ENCODE measurements at places on chromosomes 11 and 22.

- no peak for DNase-seq
Measured at GRCh38 chr11:66685276-66686099, 7.8 kb upstream of the RBM4B start.

- no peak for DNase-seq
Measured at GRCh38 chr11:27717801-27718229, 17.6 kb upstream of the BDNF start.

GRCh38 chr11:95067039-95067840, 521 bp downstream of the SRSF8 start:
- DNase-seq = peak; percentile 30

- DNase-seq = no peak
Measured at GRCh38 chr11:1931341-1932104, 12.0 kb downstream of the TNNT3 start.

- no peak for DNase-seq
Measured at GRCh38 chr11:18046116-18046777, at the start of gene TPH1. Gene TPH1 (minus strand): TSS chr11:18046269. CDS start chr11:18040762, 5,507 bp downstream.

DNA sequence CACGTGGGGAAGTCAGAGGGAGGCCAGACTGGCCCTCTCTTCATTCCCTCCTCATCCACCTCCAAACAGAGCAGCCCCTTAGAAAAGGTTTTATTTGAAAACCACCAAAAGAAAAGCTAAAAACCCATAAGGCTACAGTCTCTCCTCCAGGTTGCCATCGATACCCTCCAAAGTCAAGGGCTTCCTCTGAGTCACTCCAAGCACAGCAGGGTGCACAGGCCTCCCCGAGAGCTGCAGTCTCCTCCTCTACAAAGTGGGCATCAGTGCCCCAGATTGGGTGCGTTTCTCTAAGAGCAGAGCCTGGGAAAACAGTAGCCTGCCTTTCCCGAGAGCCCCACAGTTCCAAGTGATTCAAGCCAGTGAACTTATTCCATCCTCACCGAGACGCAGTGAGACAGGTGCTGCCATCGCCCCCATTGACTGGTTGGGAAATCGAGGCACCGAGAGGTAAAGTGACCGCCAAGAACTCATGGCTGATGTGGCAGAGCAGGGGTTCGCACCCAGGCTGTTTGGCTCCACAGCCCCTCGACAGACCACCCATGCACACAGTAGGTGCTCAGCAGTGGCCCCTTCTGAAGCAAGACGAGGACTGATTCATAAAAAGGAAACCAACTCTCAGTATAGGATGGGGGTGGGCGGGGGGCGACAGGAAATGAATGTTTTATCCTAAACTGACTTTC, 91.7 kb upstream of the SHISAL1 start:
- DNase-seq = no peak

- DNase-seq = no peak
Measured at GRCh38 chr11:9675691-9676090, 11.8 kb downstream of the SWAP70 start.

GRCh38 chr11:115942011-115942410, 437.8 kb upstream of the CADM1 start:
- DNase-seq = no peak

DNA sequence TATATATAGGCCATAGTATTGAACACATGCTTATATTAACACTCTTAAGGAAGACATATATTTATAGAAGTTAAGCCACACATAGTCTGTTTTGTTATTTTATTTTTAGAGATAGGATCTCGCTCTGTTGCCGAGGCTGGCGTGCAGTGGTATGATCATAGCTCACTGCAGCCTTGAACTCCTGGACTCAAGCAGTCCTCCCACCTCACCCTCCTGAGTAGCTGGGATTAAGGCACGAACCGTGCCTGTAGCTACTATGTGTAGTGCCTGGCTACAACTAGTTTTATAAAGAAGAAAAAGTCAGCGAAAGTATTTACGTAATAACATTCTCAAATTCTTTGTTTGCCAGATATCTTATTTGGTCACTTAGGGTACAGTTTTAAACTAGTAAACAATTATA, 5.6 kb upstream of the UCP2 start:
- DNase-seq = no peak

DNA sequence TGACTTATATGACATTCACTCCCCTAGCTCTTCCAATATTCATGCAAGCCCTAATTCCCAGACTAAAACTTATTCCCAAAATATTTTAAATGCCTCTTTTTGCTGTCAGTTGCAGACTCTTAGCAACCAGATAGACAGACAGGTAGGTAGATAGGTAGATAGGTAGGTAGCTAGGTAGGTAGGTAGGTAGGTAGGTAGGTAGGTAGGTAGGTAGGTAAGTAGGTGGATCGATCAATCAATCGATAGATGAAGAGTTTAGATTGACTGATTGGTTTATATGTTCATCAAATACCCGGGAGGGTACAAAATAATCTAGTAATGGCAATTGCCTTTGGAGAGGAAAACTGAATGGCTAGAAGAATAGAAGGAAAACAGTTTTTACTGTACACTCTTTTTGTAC, 86.3 kb downstream of the TTC28 start:
- DNase-seq = no peak

DNA sequence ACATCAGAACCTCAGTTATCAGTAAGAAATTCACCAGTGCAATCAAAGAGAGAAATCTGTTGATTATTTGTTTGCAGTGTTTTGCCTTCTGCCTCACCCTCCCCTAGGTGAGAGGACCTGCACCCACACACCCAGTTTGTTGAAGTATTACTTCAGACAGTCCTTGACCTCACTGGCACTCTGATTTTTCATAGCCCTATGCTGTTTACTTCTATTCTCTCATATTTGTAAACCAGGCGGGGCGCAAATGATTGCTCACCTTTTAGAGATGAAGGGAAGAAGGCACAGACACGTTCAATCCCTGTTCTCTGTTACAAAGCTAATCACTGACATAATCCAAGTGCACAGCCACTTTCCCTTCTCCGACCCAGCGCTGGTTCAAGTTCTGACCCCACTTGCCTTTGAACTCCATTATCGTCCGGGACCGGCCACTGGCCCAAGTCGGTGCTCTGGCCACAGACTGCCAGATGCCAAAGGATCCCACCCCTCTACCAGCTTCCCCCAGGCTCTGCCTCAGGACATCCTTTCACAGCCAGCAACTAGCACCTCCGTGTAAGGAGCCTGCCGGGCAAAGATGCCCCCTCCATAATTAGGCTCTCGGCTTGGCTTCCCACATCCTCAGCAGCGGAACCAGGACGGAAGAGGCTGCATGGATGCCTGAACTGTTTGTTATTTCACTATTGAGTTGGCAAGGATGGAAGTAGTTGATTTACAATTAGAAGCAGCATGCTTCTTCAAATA, 1.7 kb downstream of the ETS1 start:
- DNase-seq = no peak

- DNase-seq = no peak
Measured at GRCh38 chr11:111957663-111958444, 20.7 kb downstream of the DIXDC1 start.

DNA sequence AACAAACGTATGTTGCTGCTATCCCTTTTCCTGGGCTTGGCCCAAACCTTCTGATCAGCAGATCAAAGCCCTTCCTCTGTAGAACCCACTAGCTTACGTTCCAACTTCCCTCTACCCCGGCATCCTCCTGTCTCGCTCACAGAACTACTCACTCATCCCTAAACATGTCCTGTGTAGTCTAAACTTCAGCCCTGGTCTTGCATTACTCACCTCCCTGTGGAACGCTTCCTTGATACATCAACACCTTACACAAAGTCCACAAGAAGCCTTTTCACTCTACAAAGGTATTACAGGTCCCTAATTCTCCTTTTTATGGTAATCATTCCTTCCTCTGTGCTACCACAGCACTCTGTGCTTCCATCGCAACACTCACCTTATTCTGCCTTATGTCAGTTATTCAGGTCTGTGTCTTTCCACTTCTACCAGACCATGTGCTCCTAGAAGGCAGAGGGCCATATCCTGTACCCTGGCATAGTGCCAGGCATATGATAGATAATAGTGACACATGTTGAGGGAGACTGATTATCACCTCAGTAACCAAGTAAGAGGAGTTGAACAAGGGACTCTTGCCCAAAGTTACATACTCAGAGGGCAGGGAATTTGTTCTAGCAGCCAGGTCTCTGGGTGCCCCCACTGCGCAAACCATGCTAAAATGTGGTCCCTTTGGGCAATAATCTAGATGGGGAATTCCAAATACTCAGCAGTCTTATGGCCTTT, 41.6 kb downstream of the USP35 start:
- DNase-seq = no peak

DNA sequence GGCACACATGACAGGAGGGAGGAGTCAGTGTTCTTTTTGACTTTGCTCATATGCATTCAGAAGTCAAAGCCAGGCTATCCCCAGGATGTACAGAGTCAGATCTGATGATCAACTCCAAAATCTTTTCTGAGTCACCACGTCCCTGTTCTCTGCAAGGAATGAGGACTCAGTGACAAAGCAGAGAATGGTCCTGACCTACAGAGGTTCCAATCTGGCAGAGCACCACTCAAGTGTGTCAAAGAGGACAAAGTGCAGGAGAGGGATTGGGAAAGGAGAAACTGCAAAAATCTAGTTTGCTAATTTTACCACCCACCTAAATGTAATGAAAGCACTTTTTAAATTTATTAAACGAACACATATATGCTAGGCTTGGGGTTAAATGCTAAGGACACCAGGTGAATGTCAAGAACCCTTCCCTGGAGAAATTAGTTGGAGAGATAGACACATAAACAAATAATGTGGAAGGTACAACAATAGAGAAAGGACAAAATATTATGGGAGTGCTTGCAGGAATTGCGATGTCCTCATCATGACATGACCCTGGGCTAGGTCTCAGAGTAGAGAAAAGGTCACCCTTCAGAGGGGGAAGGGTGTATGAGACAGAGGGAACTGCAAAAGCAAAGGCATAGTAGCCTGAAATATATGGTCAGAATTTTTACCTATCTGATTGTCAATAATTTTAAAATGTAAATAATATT, 56.3 kb downstream of the MTNR1B start:
- no peak for DNase-seq

DNA sequence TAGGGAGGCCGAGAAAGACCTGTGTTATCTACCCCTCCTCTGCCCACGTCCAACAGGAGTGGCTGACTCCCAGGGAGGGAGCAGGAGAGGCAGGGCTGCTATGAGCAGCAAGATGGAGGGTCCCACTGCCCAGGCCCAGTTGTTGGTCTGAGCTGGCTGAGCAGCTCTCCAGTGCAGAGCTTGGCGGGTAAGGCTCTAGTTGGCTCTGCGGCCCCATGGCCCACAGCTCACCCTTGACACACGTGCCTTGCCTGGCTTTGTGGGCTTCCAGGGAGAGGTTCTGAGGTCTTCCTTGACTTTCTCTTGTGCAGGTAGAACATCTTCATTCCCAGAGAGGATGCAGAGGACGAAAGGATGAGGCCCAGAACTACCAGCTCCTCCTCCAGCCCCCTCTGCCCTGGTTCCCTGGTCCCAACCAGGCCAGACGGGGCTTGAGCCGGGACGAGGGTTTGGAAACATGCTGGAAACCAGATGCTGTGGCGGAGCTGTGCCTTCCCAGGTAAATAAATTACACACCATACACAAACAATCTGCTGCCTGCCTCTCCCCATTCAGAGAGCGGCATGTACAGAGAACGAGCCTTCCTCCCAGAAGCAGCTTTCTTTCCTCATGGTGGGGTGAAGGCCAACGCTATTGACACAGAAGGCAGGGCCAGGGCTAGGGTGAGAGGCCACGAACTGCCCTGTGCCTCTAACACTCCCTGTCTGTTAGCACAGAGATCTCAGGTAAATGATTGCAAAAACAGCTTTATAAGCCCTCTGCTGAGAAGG, 48.1 kb downstream of the DSCAML1 start:
- DNase-seq = no peak

DNA sequence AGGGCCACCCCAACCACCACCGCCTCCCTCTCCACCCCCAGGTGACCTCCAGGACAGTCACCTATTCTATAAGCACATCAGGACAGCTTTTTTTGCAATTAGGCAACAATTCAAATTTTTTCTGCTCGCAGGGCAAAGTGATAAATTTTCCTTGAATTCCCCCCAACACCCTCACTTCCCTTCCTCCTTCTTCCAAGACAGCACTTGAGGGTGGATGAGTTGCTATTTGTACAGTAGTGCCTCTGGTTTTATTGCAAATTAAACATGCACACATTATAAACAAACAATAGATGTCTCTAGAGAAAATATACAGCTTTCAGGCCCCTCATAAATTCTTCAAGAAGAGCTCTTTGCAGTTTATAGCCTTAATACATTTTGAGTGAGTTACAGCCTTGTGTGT, 80.9 kb upstream of the USP47 start:
- DNase-seq = no peak

DNA sequence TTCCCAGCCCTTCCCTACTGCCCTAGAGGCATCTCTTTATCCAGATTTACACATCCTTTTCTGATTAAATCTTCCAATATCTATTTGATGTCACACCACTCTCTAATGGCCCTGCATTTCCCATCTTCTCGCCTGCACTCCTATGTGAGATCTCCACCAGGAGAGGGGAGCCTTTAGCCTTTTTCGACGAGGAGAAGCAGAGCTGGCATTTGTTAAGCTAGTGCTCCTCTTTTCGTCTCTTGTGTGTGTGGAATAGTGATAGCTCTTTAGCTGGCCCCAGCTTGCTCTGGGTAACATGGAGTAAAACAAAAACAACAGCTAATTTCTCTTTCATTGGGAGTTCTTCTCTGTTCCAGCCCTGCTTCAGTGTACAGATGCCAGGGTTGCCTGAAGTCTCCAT, 536.5 kb downstream of the NTM start:
- no peak for DNase-seq

- no peak for DNase-seq
Measured at GRCh38 chr11:26830757-26831156, 108.9 kb upstream of the SLC5A12 start.

All from HTR-8/SVneo (cell line).